Sigmoid colon (tissue), 7 donors: ENCODE measurements at places on chromosomes 13 and 19. TPM values are rescaled to one million over a fixed set of nuclear protein-coding genes. Genes with fewer than 3 reads are reported as not detected.

- DNase-seq: no peak
Measured at GRCh38 chr13:65400702-65401101, 1829.4 kb downstream of the PCDH9 start.

GRCh38 chr19:18437491-18438330 is at the start of gene ISYNA1:
TSS of gene ISYNA1 (minus strand) at chr19:18438133. CDS start at chr19:18437979, 154 bp downstream.
- no peak for DNase-seq

- no peak for DNase-seq
Measured at GRCh38 chr13:79374578-79374977, 31.5 kb downstream of the RBM26 start.

Gene YJU2
- 22.5 TPM for total RNA-seq

Gene C3
- 1,284 TPM for total RNA-seq

Gene C19orf85
- not detected for total RNA-seq

GRCh38 chr19:46925548-46925950 is 64.8 kb downstream of the ARHGAP35 start:
- DNase-seq: no peak

Gene NLRP9
- total RNA-seq: not detected

GRCh38 chr13:112348642-112349345 is 27.4 kb upstream of the SPACA7 start:
- DNase-seq: no peak

Gene ZGLP1
- total RNA-seq: 1.2 TPM

Gene CYP2B6
- not detected for total RNA-seq
